Head of caudate nucleus (tissue), 42 donors: ENCODE measurements at places on chromosomes 3 and 15.

- no peak for DNase-seq
These were observed 200.0 kb upstream of the CBLB start for GRCh38 chr3:106068795-106069194.

GRCh38 chr15:32908135-32908801 lies 190.5 kb downstream of the GREM1 start:
- no peak for DNase-seq

DNA sequence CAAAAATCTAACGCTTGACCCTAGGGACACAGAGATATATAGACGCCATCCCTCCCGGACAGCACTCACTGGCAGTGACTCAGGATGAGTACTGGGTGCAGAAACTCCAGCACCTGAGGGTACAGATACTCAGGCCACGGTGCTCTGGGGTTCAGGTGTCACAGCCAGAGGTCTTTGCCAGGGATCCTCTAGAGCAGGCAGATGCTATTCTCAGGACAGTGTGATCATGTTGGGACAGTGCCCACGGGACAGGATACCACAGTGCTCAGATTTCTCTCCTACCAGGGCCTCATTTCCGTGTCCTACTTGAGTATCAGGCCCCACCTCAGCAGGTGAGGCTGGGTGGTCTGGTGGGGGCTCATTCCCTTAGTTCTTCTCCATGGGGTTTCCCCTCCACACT lies 34.4 kb downstream of the HOMER2 start:
- DNase-seq = no peak

DNA sequence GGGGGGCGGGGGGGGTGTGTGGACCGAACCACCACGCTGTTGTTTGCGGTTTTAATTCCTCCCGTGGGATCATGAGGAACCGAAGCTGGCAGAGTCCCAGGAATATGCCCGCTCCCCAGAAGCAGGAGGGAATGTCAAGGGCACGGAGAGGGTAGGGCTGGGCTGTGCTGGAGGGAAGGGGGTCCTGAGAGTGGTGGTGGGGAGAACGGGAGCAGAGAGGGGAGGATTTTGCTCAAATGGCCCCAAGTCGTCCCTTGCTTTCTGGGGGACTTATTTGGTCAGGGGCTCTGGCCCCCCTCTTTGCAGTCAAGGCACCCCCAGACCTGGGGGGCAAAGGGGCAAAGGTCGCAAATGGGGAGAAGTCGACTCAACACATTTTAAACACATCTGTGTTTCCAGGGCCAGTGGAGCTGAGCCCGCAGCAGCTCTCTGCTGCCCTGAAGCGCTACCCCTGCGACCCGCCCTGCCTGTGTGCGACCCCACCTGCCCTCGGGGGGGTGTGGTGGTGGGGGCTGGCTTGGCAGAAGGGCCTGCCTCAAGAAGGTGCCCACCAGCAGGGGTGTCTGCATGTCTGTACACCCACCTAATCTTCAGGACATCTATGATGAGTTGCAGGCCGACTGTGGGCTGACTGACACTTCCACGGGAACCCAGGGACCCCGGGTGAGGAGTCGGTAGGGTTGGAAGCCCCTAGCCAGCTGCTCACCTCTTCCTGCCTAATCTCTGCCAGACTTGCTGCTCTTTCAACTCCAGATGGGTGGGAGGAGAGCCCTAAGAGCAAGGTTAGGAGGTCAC lies 602 bp upstream of the ATP2B2 start:
- DNase-seq = no peak

GRCh38 chr3:10933470-10933804 lies 59.1 kb upstream of the SLC6A1 start:
- DNase-seq = no peak

DNA sequence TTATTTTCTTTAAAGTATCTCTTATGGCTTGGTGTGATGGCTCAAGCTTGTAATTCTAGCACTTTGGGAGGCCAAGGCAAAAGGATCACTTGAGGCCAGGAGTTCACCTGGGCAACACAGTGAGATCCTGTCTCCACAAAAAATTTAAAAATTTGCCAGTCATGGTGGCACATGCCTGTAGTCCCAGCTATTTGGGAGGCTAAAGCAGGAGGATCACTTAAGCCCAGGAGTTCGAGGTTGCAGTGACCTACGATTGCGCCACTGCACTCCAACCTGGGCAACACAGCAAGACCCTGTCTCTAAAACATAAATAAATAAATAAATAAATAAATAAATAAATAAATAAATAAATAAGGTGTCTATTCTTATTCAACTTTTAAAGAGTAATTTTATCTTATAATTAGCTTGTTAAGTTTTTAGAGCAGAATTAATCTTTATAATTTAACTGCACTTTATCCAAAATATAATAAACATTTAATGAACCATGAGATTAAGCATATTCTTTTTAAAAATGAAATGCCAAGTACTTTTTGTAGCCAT lies 48.0 kb downstream of the KPNA1 start:
- DNase-seq = no peak

- no peak for DNase-seq
These were observed 94.7 kb downstream of the IL5RA start for GRCh38 chr3:3015185-3016089.

DNA sequence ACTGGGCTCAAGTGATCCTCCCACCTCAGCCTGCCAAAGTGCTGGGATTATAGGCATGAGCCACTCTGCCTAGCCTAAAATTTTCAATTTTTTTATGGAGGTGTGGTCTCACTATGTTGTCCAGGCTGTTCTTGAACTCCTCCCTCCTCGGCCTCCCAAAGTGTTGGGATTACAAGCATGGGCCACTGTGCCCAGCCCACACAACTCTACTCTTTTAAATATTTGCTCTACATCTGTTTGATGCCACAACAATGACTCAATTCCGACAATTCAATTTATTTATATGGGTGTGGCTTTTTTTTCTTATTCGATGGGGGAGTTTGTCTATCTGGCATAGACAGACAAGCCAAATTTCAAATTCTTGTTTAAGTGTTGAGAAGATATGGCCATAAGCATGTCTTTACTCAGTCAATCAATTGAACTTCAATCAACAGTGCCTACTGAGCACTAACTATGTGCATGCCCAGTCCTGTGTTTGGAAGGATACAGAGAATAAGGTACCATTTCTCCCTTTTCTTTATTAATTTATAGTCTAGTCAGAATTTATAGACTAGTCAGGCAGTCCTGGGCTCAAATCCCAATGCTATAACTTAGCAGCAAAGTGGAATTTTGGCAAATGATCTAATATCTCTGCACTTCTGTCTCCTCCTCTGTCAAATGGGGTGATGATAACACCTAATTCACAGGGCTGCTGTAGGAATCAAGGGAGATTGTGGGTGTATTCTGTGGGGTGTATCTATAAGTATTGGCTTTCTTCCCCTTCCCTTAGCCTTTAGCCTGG lies 54.6 kb upstream of the PIAS1 start:
- no peak for DNase-seq

GRCh38 chr3:4218456-4219226 lies 84.5 kb upstream of the SETMAR start:
- peak; percentile 20 for DNase-seq

- no peak for DNase-seq
These were observed 54.8 kb downstream of the ARHGEF26 start for GRCh38 chr3:154176036-154176435.

DNA sequence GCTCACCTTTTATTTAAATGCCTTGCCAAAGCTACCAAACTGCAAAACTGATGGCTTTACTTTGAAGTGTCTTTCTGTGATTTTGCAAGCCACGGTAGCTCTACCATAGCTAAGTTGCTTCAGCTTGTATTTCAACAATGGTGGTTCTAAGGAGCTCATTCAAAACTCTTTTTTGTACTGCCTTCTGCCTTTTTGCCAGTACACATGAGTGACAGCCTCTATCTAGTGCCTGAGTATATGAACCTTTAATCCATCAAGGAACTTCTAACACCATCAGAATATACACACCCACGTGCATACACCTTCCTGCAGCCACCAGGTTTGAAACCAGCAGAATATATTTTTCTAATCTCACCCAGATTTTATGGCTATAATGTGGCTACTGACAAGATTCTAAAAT lies 10.4 kb upstream of the NR2F2 start:
- no peak for DNase-seq

DNA sequence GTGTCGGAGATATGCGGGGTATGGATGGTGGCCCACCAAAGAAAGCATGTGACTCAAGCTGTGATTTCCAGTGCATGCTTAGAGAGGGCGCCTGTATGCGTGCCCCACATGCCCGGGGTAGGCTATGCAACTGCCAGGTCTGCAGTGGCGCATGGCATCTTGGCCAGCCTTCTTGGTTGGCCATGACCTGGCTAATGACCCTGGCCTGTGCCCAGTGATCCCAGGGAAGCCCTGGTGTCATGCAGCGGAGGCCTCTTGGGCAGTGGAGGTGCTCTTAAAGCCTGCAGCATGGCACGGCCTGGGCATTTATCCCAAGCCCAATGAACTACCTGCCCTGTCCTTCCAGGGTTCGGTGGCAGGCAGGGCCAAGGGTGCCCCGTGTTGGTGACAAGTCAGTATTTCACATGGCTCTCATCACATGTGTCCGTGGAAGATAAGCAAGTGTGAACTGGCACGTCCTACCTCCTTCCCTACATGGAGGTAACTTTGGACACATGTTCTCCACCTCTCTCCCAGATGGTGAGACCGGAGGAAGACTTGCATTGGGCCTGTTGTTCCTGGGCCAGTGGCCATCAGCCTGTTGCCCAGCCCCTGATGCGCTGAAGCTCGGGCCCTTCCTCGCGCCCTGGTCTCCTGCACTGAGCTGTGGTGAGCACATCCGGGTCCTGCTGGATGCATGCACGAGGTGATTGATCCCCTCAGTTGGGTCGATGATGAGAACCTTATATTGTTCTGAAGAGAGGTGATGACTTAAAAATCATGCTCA lies 192.0 kb downstream of the UBE3A start:
- DNase-seq = peak; percentile 27

GRCh38 chr3:15638891-15639262 lies 37.3 kb downstream of the BTD start:
- DNase-seq = no peak

GRCh38 chr3:112357930-112358780 lies 25.2 kb downstream of the CD200 start:
- no peak for DNase-seq

DNA sequence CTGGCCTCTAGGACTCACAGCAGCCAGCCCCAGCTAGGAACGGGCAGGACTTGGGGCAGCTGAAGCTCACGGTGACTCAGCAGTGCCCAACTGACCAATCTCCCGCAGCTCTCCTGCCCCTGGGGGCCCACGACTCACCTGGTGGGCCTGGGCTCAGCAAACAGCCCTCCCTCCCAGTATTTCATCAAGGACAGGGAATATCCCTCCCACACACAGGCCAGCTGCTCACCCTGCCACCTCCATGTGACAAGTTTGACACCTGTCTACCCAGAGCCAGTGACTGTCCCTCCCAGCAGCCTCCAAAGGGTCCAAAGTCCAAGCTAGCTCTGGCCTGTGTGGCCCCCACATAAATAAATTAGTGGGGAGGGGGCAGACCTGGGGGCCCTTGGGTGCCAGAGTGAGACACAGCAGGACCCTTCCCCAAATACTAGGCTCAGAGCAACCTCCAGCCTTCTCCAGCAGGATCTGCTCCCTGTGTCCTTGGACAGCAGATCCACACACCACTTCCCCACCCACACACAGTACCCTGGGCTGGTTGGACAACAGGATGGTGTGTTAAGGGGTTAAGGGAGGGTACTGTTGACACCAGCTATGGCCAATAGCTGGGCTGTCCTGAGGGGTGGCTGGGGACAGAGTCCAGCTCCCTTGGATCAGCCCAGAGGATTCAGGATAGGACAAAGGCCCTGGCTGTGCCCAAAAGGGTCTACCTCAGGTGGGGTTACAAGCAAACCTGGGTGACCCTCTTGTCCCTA lies 4.3 kb downstream of the GNAT1 start:
- DNase-seq = no peak

DNA sequence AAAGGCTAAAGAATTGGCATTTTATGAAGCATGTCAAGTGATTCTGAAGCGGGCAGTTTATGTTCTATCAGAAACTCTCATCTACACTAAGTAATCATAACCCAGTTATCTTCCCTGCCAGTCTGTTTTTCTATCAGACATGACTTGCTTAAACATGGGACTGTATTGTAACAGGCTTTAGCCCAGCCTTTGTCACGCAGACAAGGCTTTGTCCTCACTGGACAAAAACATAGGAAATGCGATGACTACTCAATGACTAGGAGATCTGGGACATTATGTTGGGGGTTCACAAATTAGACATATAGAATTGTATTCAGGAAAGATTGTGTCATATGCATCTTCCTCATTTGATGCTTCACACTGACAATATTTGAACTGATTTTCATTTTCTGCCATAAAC lies 115.5 kb downstream of the GADL1 start:
- DNase-seq = no peak

- DNase-seq = no peak
These were observed 315.9 kb downstream of the FEZF2 start for GRCh38 chr3:62057339-62058047.

DNA sequence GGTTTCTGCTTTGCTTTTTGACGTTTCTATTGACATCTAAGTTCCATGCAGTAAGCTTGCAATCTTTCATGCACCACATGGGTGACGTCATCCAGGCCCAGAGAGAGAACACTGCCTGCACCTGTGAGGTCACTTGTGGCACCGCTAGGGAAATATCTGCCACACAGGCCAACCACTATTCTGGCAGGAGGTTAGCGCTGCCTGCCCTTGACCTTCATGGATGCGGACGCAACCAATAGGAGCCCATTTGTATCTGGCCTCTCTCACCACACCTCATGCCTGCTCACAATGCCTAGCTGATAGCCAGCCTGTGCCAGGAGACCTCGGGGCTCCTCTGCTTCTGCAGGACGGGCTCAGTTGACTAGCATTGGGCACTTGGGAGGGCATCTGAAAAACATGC lies 55.8 kb upstream of the PRR23E start:
- no peak for DNase-seq

DNA sequence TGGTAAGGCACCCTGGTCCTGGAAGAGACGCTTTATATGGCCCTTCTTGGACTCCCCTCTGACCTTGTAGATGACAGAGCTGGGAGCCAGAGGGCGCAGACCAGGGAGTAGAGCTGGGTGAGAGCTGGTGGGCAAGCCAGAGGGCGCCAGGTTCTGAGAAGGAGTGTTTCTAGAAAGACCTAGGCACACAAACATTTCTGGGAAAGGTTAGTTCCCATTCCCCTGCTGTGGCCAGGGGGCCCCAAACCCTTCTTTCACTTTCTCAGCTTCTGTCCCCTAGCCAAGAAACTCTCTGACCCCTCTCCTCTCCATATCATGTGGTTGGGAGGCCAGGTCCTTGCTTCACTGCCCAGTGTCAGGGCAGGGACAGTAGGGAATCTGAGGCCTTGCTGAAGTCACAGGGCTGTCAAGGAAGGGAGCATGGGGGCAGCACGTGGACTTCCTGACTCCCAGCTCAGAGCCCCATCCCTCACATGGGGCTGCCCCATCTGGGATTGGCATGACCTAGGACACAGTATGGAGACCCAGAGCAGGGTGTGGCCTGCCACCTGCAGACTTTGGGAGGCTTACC lies 3.6 kb downstream of the HEMK1 start:
- DNase-seq = no peak
